Glutamatergic neuron (in vitro differentiated cells): ENCODE measurements at places on chromosomes 5 and 9. TPM values are rescaled to one million over a fixed set of nuclear protein-coding genes. Genes with fewer than 3 reads are reported as not detected.

Gene NKD2
- 41.7 TPM for total RNA-seq

Gene ST8SIA4
- total RNA-seq, result 12.6 TPM

Gene ALDH1B1
- total RNA-seq, result 15.3 TPM

Gene TICAM2
- 0.42 TPM for total RNA-seq

Gene AFAP1L1
- total RNA-seq, result 0.25 TPM

Gene SLC6A19
- total RNA-seq, result not detected

Gene IGFBPL1
- total RNA-seq, result 590 TPM

Gene SLC25A2
- 1.9 TPM for total RNA-seq

GRCh38 chr9:130846487-130847305, 11.6 kb downstream of the ABL1 start:
- no peaks in the 10 kb centered on the region for H3K36me3 ChIP-seq
- H3K4me3 ChIP-seq, result peak overlapping the region; percentile 44
- peaks cover 54% of the 10 kb centered on the region for H3K4me1 ChIP-seq
- DNase-seq, result no peak
- H3K27ac ChIP-seq, result peak overlapping the region; percentile 88

GRCh38 chr9:89746385-89747116, 141.7 kb downstream of the GADD45G start:
- no peaks in the 10 kb centered on the region for H3K36me3 ChIP-seq
- H3K4me3 ChIP-seq, result peak overlapping the region; percentile 44
- peaks cover 31% of the 10 kb centered on the region for H3K27me3 ChIP-seq
- H3K27ac ChIP-seq, result peak overlapping the region; percentile 96
- peak; percentile 79 for DNase-seq

DNA sequence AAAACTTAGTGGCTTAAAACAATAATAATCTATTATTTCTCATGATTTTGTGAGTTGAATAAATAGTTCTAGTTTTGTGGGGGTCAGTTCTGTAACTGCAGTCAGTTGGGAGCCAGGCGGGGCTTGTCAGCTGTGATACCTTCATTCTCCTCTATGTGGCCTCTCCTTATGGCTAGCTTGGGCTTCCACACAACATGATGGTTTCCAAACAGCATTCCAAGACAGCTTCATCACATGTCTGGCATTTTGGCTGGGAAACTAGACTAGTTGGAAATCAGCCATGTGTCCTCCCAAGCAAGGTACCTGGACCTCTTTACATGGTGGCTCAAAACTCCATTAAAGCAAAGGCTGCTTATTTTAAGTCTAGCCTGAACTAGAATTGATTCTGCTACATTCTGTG, 61.4 kb upstream of the RANBP3L start:
- peaks cover 11% of the 10 kb centered on the region for H3K4me1 ChIP-seq
- H3K27me3 ChIP-seq, result no peaks in the 10 kb centered on the region
- no peak overlapping the region for H3K27ac ChIP-seq

- no peak overlapping the region for H3K27ac ChIP-seq
- DNase-seq, result no peak
- H3K4me3 ChIP-seq, result no peak overlapping the region
- no peaks in the 10 kb centered on the region for H3K36me3 ChIP-seq
- H3K27me3 ChIP-seq, result no peaks in the 10 kb centered on the region
Measured at GRCh38 chr5:151739395-151739794, 19.0 kb downstream of the ATOX1 start.
